ENCODE measurements at places on chromosomes 2 and 18.

GRCh38 chr2:238839428-238839827 lies 8.5 kb upstream of the TWIST2 start:
- no peak for DNase-seq

DNA sequence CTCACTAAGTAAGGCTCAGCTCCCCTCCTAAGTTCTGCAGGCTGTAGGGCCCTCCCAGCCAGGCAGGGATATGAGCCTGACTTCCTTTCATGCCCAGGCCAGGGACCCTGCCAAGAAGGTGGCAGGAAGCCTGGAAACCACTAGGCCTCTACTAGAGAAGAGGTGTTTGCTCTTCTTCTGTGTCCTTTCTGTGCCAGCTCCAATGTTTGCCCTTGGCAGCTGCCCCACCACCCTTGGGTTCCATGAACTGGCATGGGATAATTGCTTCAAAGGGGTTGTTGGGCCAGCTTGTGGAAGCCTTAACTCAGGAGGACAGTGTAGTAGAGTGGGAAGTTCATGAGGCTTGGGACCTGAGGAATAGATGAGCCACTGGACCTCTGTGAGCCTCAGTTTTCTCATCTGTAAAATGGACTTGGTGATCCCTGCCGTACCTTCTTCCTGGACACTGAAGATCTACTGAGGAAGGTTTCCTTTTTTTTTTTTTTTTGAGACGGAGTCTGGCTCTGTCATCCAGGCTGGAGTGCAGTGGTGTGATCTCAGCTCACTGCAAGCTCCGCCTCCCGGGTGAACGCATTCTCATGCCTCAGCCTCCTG lies 3.9 kb downstream of the SLC35F6 start:
- no peak for DNase-seq

DNA sequence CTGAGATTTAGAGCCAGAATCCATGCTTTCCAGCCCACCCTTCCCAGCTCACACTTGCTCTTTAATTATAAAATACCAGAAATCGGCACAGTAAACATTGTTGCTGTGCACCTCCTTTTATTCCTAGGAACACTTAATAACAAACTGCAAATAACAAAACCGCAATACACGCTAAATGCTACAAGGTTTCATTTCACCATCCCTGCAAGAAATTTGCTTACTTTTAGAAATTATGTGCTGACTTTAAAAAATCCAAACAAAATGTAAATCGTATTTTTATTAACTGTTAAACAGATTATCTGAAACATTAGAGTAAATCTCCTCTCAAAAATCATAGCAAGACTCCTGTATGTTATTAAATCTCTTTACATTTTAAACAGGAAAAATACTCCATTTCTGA lies 79.3 kb downstream of the TCF4 start:
- no peak for DNase-seq

DNA sequence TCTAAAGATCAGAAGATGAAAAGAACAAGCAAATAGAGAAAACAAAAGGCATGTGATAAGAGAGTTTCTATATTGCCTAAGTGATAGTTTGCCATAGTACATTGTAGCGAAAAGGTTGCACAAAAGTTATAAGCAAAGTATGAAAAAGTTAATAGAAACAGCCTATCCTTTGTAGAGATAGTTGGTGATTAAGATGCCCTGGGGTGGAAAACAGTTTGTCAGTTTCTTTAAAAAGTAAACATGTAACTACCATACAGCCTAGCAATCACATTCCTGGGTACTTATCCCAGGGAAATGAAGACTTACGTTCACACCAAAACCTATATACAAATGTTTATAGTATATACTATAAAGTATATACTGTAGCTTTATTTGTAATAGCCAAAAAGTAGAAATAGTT lies 16.9 kb upstream of the DAPL1 start:
- DNase-seq: no peak

- no peak for DNase-seq
Measured at GRCh38 chr2:98654699-98655495, 46.5 kb downstream of the UNC50 start.

DNA sequence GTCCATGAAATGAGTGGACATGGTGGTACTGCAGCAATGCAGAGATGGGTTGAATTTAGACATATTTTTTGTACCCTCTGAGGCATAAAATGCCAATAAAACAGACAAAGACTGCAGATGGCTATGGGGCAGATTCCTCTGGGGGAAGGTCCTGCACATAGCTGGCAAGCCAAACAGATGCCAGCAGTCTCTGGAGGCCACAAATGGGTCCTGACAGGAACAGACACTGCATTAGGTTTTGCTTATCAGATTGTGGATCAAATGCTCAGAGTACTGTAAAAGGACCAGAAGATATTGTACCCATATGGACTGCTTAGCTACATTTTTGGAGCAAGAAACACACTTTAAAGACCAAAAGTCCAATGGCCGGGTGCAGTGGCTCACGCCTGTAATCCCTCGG lies 40.9 kb upstream of the ORC2 start:
- no peak for DNase-seq

- peak; percentile 13 for DNase-seq
Measured at GRCh38 chr2:48144777-48145176, 238.5 kb upstream of the FBXO11 start.

GRCh38 chr2:65437392-65438135 lies 5.2 kb upstream of the SPRED2 start:
- no peak for DNase-seq

DNA sequence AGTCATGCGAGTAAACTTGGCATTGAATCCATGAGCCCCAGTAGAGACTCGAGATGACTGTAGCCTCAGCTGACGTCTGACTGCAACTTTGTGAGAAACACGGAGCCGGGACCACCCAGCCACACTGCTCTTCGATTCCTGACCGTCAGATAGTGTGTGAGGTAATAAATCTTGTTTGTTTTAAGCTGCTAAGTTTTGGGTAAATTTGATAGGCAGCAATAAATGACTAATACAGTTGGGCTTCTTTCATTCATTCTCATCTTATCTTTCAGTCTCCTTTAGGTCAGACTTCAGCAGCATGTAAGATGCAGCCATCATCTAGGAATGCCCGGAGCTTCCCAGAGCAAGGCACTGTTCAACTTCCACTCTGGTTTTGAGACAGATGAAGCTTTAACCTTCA lies 8.0 kb upstream of the KLHL29 start:
- no peak for DNase-seq

DNA sequence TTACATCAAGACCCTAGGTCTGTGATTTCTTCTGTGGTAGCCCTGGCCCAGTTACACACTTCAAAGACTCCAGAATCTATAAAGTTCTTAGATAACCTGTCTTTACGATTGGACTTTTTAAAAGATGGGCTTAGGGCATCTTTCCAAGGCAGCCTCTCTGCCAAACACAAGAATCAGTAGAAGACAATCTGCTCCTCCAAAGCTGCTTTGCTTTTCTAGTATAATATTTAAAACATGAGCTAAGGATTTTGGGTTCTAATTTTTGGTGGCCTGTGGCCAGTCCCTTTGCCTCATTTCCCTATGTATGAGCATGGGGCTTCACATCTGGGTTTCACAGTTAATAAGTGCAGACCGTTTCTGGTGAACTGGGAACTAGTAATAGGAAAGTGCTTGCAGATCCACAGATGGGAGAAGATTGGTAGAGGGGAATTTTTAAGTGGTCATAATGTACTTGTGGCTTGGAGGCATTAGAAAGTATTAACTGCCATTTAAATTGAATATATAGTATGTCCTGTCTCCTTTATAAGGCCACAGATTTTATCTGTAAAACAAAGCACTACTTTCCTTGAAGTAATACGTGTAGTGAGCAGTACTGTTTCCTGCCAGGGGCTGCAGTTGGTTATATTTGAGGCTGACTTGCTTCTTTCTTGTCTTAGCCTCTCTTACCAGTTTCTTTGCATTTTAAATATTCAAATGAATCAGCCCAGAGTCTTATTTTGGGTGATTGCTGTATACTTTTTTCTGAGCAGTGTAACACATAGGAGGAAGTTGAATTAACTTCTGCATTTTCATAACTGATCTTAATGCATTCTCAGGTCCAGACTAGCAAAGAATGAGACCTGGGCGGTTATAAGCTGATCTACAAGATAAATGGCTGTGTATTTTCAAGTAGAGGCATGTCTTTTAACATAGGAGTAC lies 1.5 kb downstream of the ARPC2 start:
- no peak for DNase-seq

- no peak for DNase-seq
Measured at GRCh38 chr2:63975437-63976124, 43.6 kb downstream of the VPS54 start.

GRCh38 chr18:51070545-51070944 lies 40.5 kb downstream of the SMAD4 start:
- no peak for DNase-seq

DNA sequence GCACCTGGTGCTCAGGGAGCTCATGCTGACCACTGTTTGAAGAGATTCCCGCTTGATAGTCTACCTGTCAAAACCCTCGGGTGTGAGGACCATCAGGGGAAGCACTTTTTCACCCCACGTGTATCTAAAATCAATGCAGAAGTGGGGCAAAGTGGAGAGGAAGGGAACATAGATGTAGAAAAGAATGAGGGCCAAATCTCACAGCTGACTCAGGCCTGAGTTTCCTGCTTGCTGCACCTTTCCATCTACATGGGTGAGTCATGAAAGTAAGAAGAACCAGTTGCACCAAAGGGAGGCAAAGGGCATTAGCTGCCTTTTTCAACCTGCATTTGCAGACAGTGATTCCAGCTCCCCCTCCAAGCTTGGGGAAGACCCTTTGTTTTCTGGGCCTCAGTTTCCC lies 100.2 kb upstream of the MYCN start:
- DNase-seq: no peak

DNA sequence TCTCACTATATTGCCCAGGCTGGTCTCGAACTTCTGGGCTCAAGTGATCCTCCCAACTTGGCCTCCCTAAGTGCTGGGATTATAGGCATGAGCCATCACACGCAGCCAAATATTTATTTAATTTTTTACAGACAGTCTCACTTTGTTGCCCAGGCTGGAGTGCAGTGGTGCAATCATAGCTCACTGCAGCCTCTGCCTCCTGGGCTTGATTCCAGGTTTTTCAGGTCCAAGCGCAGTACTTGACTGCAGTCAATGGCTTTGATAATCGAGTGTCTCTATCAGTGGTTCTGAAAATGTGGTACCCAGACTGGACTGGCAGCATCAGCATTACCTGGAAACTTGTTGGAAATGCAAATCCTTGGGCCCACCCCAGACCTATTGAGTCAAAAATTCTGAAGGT lies 63.1 kb downstream of the PLB1 start:
- no peak for DNase-seq

- no peak for DNase-seq
Measured at GRCh38 chr18:79405019-79405780, 9.5 kb downstream of the NFATC1 start.

DNA sequence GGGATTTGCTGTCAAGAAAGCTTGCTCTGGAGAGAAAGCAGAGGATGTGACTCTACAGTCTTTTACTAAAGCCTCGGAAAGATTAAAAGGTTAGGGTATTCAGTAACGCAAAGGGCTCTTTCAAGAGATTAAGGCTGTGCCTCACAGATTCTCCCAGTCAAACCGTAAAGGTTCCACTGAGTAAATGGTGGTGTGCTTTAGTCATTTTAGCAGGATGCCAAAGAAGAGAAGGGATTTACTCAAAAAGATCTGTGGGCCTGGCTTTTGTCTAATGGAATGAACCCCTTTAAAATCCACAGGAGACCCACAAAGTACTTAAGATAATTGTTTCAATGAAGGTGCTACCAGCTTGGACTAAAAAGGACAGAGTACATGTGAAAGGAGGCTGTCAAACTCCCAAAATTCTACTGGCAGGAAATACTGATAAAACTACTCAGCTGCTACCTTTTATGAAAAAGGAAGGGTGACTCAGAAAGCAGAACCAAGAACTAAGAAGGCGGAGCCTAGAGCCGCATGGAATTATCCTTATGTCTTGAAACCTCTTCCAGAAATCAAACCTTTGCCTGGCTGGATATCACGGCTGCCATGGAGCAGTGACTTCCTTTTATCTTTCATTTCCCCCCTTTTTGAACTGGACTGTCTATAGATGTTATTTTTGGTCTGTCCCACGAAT lies 670.2 kb upstream of the ZEB2 start:
- no peak for DNase-seq

- DNase-seq: no peak
Measured at GRCh38 chr2:169895294-169895985, 68.2 kb downstream of the UBR3 start.

DNA sequence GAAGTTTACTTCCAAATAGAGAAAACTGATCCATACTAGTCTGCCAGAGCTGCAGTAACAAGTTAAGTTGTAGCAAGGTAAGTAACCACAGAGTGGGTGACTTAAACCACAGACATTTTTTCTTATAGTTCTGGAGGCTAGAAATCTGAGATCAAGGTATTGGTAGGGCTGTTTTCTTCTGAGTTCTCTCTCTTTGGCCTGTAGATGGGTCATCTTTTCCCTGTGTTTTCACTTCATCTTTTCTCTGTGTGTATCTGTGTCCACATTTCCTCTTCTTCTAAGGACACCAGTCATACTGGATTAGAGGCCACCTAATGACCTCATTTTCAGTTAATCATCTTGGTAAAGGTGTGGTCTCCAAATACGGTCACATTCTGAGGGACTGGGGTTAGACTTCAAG lies 142.9 kb upstream of the MEX3C start:
- no peak for DNase-seq

DNA sequence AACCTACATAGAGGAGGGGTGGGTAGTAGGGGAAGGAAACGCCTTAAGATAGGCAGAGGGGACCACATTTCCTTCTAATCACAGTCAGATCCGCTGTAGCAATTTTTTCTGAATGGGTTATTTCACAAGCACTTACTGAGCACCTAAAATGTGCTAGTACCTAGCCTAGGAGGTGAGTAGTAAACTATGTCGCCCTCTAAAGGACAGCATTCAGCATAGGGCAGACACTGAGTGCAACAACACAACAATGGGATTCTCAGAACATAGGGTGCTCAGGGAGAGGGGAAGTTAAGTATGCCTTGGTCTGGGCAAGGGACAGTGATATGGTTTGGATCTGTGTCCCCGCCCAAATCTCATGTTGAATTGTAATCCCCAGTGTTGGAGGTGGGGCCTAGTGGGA lies 166.1 kb upstream of the RAB6C start:
- DNase-seq: no peak

DNA sequence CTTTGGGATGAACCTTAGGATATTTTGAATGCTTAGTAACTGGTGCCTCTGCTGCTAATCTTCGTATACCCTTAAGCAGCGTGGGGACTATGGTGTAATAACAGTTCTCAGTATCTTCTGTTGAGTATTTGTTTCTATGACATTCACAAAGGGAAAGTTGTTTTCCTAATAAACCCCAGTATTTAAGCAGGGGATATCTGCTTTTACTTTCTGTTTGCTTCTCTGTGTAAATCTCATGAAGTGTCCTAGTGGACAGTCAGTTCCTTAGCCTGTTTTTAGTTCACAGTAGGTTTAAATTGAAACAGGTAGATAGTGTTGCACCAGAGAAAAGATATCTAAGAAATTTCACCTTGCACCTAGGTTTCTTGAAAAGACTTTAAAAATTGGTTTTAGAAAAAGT lies 14.9 kb downstream of the KIAA1328 start:
- no peak for DNase-seq

DNA sequence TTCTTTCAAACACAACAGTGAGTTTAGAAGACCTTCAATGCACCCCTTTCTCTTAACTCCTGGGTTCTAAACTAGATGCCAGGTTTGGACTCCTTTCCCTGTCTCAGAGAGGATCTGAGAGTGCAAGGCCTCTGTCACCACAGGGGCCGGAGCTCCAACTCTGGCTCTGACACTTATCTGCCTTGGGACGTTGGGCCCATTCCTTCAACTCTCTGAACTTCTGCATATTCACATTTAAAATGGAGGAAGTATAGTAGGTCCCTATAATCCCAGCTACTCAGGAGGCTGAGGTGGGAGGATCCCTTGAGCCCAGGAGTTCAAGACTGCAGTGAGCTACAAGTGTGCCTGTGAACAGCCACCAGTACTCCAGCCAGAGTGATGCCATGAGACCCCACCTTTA lies 44.1 kb upstream of the ZFP36L2 start:
- no peak for DNase-seq
